ENCODE measurements at places on chromosomes 2 and 18.

GRCh38 chr18:13242797-13243196 is 24.2 kb downstream of the LDLRAD4 start:
- no peak for DNase-seq

DNA sequence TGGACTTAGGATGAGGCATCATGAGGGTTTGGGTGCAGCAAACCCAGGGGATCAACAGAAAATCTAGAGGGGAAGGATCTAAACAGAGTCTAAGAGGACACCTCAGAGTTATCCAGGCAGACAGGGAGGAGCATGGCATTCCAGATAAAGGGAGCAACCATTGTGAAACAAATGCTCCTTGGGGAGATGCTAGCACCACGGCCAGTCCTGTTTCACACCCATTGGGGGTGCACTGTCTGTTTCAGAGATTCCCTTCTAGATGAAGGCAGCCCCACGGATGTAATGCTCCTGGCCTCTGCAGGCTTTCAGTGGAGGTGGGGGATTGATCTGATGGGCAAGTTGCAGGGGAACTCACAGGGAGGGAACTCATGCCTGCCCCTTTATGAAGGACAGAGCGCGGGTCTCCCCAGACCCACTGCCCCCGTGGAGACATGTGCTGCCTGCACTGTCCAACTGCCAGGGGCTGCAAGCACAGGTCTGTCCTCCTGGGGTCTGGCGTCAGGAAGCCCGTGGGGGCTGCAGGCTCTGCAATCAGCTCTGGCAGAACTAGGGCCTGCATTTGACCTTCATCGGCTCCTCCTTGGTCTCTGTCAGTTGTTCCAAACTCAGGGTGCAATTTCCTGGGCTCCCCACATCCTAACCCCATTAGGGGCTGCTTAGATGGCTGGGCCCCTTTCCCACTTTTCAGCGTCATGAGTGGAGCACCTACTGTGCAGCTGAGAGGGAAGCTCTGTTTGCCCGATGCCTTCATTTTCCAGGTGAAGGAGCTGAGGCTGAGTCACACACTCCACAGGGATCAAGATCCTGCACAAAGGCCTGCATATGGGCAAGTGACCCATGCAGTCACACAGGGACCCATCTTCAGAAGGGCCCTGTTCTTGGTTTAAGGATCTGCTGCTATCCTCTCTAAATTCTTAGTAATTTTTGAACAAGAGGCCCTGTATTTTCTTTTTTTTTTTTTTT is 163.4 kb downstream of the ARL4C start:
- no peak for DNase-seq

DNA sequence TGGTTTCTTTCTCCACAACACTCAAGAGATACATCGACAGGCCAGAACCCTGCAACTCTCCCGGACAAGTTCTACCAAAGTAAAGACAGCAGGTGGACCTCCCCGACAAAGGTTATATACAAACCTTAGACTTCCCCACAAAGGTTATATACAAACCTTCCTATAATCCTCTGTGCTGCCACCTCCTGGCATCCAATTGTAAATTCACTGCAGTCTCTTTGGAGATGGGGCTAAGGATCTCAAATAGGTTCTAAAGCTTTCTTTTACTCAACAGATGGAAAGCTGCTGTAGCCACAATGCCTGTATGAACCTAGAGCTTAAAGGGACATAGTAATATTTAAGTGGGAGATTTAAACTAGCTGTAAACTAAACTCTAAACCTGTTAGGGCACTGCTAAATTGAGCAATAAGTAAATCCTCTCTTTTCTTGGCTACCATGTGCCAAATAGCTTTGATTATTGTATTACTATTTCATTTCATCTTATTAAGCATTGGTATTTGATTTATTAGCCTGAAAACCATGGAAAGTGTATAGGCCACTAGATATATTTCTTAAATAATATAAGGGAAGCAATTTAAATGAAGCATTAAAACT is 9.8 kb upstream of the MREG start:
- DNase-seq = peak; percentile 18

- no peak for DNase-seq
These were observed 60.8 kb downstream of the SLC40A1 start for GRCh38 chr2:189519631-189520387.

- DNase-seq = no peak
These were observed 161.2 kb downstream of the PTPRM start for GRCh38 chr18:7728297-7728696.

GRCh38 chr2:40193670-40194026 is 258.2 kb downstream of the SLC8A1 start:
- no peak for DNase-seq

GRCh38 chr2:69139778-69140670 is 127.0 kb downstream of the ANTXR1 start:
- DNase-seq = no peak

- DNase-seq = no peak
These were observed 213.6 kb downstream of the GLI2 start for GRCh38 chr2:120949027-120949956.

GRCh38 chr2:24791452-24791851 is 1.7 kb downstream of the PTRHD1 start:
- no peak for DNase-seq

DNA sequence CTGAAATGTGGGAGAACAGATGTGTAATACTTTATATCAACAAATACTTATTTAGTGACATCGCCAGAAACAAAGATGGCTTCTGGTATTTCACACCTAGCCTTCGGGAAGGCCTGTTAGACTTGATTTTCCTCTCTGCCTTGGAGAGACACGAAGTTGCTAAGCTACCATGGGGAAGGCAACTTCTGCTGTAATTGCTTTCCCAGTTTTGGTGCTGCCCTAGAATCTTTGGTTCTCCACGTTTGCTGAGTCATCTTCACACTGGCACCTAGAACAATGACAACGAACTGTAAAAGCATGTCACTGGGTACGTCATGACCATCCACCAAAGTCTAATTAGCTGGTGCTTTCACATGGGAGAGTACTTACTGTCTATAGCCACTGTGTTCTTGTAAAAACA is 58.7 kb upstream of the ACTR3 start:
- no peak for DNase-seq

- no peak for DNase-seq
These were observed 11.3 kb downstream of the PTPRN start for GRCh38 chr2:219297766-219298456.

DNA sequence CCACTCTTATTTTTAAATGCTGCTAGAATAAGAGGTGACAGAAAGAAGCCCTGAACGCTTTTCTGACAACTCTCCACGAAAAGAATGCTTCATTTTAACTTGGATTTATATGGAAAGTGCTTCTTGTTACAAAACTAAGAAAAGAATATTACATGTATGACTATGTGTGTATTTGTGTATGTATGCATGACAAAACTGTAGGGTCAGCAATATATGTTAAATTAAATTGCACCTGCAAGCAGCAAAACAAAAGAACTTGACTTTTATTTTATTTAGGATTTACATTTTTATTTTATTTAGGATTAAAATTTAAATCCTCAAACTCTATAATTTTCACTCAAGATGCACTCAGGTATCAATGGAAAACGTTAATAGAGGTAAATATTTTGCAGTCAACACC is 187.1 kb downstream of the NR4A2 start:
- no peak for DNase-seq

DNA sequence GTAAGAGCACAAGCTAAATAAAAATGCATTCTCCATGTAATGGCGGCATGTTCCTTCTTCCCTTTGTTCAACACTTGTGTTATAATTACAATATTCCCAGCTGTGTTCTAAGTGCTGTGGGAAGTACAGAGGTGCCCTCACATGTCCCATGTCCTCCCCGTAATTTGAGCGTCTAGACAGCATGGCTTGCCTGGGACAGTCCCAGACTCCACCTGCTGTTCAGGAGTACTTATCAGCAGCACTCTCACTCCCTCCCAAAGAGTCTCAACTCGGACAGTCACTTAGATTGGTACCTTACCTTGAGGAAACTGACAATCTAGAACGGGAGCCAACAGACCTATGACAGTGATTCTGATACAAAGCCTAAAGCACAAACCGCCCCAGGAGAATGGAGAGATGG is 370.5 kb downstream of the EIPR1 start:
- no peak for DNase-seq

DNA sequence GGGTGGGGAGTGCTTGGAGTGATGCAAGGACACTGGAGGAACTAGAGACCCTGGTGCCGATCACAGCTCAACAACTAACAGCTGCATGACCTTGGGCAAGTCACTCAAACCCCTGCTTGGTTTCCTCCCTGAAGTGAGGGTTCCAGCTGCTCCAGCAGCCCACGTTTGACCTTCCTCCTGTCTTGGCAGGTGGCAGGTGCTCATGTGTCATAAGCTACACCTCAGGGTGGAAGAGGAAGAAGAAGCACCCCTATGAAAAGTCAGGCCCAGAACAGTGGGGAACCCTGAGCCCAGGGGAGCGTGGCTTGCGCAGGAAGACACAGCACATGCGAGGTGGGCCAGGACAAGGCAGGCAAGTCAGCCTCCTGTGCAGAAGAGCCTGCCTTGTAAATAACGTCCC is 42.4 kb downstream of the MRPL35 start:
- no peak for DNase-seq

- DNase-seq = no peak
These were observed 24.9 kb downstream of the COPS9 start for GRCh38 chr2:240111253-240111652.

DNA sequence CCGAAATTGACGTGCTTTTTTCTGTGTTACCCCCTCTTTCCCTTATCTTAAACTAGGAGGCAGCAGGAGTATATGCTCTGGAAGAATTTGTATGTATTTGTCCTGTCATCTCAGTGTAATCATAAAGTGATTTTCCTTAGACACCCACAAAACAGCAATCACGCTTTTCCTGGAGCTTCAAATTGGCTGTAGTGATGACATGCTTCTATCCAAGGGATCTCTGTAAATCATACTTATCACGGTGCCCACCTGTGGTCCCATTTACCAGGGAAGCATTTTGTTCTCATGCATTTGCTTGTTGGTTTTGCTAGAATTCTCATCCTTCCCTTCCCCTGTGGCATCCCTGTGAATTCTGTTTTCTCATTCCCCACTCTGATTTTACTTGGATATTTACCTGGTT is 220.8 kb upstream of the THUMPD2 start:
- no peak for DNase-seq

GRCh38 chr2:153479573-153479972 is 1.0 kb upstream of the RPRM start:
- no peak for DNase-seq

- no peak for DNase-seq
These were observed 70.9 kb downstream of the AFF3 start for GRCh38 chr2:100071335-100072043.

DNA sequence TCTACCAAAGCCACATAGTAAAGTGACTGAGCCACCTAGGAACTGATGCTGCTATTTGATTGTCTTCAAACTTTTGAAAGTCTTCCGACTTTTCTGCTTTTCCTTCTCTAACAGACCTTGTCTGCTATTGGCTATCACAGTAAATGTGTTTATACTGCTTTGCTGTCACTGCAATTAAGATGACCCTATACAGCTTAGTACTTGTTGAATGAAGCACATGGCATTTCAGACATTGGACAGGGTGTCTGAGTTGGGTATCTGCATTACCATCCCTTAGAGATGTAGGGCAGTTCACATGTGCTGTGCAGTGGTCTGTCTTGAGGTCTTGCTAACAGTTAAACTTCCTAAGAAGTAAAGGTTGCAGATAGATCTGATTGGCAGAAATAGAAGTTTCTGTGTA is 3.6 kb downstream of the WDR43 start:
- no peak for DNase-seq

DNA sequence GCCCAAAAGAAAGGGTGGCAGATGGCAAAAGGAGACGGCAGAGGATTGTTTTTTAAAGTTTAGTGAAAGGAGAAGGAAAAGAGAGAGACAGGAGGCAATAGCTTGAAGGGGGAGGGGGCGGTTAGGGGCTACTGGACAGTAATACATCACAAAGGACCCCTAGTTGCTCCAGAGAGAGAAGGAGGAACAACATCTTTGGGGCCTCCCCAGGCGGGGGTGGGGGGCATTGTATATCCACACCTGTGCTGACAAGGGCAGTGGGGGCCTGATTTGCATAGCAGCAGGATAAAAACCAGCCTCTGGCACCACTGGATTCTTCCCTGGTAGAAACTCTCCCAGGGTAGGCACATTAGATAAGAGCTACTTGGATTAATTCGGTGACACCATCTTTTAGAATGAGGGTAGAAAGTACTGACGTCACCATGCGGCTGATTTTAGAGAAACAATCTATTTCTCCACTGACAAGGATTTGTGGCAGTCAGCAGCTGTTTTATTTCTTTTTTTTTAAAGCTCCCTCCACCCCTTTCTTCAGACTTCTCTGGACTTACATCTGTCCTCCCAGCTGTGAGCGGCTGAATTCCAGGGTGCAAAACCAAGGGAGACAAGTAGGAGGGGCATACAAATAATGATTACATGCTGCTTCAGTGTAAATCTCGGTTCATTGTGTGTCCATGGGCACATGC is 199.8 kb upstream of the NRP2 start:
- no peak for DNase-seq

GRCh38 chr2:84778911-84779690 is 101.8 kb downstream of the TRABD2A start:
- no peak for DNase-seq

DNA sequence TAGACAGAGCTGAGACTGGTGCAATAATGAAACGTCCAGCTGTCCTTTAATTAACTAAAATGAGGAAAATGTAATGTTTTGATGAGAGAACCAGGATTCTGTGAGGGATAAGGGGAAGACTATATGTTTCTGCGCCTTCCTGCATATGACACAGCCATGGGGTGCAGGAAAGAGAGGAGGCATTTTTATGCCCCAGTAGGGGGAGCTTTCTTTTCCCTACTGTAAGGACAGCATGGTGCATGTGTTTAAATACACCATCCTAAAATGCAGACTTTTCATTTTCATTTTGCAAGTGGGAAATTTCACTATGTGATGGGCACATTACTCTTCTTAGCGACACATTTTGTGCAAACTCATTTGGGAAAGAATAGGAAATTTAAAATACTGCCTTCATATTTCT is 446.1 kb downstream of the ARHGAP15 start:
- DNase-seq = no peak

DNA sequence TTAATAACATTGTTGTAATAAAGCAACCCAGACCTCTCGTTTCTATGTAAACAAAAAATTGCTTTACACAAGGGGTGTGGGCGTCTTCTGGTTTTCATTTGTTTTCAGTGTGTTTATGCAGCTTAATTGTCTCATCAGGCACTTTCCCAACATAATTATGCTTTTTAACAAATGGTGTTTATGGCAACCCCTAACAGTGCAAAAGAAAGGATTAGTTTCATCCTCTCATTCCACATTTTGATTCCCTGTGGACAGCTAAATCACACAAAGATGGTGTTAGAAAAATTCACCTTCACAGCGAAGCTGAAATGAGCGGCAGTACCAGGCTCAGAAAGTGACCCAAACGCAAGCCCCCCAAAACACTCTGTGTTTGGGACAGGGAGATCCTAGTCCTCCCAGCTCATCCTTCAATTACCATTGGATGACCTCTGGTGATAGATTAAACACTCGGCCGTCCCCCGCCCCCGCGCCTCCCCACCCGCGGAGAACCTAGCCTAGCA is 724 bp downstream of the FTCDNL1 start:
- DNase-seq = no peak

DNA sequence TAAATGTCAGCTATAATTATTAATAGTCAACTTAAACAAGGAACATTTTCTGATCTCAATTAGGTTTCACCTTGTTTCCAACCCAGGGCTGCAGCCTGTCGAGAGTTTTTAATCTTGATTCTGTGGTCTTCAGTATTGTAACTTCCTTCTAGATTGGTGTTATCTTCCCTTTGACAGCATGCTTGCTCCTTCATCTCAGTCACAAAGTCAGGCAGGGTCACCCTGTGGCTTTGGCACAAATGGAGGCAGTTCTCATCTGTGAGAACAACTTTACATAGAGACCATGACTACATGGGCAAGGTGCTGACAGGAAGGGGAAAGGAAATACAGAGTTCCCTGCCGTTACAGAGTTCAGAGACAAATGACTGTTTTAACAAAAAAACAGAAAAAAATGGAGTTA is 50.5 kb downstream of the HNRNPLL start:
- DNase-seq = no peak

GRCh38 chr2:237291138-237291792 is 122.7 kb downstream of the COL6A3 start:
- no peak for DNase-seq

Measured in stimulated activated CD4-positive, alpha-beta T cell treated with anti-CD3 and anti-CD28 coated beads, TNF-alpha, amount 100 ng/mL, for 1 hour (primary cell).